NCI-H1436 (cell line): ENCODE measurements at places on chromosomes 7 and 10.

GRCh38 chr7:105766421-105767073 is 109.9 kb downstream of the ATXN7L1 start:
- no peak for DNase-seq

DNA sequence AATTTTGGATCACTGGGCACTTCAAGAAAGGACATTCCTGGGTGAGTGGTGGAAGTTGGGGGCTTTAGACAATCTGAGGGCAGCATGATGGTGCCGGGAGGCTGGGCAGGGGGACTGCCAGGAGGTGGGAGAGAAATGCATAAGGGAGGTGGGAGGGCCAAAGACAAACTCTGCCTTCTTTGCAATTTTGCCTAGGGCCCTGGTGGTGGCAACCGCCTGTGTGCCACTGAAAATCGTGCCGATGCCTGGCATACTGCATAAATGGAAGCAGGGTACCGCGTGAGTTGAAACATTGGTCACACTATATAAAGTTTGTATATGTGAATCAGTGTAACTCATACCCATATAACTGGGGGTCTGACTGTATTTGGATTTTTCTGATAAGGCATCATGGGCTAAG is 3.3 kb downstream of the LUC7L2 start:
- DNase-seq = no peak

- DNase-seq = no peak
Observed at GRCh38 chr7:151597541-151598444, 78.1 kb upstream of the RHEB start.

DNA sequence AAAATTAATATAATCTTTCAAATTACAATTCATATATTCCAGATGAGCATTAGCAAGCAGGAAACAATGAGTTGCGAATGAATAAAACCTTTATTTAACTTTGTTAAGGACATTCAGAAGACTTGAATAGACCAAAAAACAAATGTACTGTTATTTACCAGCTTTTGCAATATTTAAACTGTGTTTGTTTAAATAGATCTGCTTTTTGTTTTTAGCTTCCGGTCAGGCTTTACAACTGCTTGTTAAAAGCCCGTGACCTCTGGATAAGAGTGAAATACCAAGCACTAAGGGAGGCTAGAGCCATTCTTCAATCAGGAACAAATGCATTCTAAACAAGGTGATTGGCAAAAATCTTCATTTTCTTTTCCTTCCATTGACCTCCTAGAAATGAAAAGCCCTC is 184.9 kb upstream of the GNAI1 start:
- DNase-seq = no peak

- no peak for DNase-seq
Observed at GRCh38 chr10:70227548-70228320, 5.5 kb downstream of the PPA1 start.

- DNase-seq = no peak
Observed at GRCh38 chr7:30531286-30531685, 26.7 kb upstream of the GGCT start.
